ENCODE measurements at places on chromosomes 2 and 18.

DNA sequence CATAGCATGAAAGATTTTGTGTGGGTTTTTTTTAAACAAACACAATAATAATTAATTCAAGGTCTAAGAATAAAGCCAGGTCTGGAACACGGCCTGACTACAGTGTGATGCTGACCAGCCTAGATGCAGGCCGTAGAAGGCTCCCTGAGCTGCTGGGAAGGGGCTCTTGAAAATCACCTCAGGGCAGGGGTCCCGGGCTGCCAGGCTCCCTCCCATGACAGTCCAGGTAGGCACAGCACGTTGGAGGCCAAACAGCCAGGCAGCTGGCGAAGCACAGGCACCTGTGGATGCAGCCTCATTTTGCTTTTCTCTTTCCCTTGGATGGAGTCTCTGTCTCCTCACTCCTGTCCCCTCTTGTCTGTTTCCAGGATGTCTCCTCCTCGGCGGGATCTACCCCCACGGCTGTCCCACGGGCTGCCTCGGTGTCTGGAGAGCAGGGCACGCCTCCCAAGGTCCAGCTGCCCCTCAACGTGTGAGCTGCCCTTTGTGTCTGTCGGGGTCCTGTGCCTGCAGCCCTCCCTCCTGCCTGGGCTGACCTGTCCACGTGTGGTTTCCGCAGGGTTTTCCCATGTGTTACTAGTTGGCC, 194.5 kb downstream of the SEPTIN10 start:
- no peak for DNase-seq

DNA sequence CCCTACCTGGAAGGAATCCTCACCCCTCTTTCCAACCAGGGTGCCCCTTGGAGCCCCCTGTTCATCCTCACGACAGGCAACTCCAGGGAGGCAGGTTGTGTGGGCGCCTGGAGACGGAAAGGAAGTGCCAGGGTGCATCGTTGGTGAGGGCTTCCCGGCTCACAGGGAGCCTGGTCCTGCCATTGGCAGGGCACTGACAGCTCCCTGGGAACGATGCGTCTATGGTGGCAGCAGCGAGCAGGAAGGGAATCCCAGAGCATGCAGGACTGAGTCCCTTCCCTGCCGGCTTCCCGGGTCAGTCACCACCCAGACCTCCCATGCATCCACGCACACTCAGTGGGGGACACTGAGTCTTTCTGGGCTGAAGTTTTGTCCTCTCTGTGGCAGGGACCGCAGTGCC, 117.6 kb downstream of the INHBB start:
- DNase-seq = no peak

GRCh38 chr2:37894601-37895000, 30.5 kb upstream of the RMDN2 start:
- DNase-seq = no peak

DNA sequence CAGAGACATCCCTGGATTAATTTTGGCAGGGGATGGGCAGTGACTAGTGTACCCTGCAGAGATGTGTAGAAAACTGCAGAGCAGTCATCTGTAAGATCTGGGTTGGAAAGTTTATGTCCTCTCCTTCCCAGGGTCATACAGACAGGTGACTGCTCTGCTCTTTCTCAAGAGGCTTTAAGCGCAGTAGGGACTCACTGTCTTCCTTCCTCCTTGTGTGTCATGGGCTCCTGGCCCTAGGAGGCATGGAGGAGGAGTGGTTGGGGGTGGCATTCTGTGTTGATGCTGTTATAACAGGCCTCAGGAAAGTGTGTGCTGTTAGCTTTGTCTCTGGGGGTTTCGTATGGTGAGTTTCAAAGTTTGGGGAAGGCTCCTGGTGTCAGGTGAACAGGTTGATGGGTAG, 130.5 kb upstream of the MGAT5 start:
- DNase-seq = no peak

DNA sequence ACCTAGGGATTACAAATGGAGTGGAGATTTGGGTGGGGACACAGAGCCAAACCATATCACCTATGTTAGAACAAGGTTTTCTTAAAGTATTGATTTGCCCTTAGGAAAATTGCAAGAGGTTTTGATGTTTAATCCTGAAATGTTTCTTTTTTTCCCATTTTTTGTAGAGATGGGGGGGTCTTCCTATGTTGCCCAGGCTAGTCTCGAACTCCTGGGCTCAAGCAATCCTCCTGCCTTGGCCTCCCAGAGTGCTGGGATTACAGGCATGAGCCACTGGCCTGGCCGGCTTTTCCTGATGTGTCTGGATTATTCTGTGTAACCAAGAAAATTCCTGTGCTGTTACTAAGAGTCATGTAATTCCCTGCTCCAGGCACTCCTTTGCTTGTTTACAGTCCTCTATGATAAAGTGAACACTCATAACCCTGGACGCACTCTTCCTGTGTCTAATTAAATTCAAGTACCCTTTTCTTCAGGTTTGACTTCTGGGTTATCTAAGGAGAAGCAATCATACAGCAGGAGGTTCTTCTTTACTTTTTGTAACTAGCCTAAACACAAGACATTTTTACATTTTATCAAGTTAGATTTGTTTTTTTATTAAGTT, 15.0 kb upstream of the CTDP1 start:
- no peak for DNase-seq

DNA sequence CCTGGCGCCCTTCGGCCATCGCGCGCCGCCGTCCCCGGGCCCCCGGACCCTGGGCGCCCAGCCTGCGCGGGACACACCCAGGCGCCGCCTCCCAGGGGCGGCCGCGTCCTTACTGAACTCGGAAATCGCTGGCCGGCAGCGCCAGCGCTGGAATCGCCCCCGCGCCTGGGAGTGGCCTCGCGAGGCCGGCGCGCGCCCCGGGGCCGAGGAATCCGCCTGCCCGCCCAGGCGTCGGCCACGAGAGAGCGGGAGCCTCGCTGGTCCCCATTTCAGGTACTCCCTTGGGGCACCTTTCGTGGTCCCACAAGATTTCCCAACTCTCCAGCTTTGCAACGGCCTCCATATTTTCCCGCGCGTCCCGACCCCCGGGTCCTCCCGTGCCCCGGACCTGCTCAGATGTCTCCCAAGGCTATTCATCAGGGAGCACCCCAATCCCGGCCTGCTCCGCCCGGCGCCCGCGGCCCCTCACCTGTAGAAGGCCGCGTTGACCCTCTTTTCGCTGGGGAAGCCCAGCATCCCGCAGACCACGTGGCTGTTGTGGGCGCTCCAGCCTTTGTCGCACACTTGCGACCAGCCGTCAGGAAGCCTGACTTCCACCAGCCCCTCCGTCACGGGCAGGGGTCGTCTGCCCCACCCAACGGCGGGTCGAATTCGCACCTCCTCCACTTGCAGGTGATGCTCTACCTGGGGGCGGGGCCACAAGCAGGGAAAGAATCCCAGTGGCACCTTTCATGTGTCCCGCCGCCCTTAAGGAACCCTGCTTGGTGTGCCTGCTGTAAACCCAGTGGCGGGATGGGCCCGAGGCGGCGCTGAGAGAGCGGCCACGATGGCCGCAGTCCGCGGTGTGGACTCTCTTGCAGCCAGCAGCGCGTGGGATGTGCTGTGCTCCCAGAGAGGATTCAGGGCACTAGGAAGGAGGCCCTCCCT, 4.6 kb downstream of the LOXL3 start:
- DNase-seq = no peak

- no peak for DNase-seq
These were observed 26.3 kb downstream of the B4GALT6 start for GRCh38 chr18:31657823-31658669.
